ENCODE measurements at places on chromosomes 5 and 9.

GRCh38 chr9:37200433-37201005, 80.1 kb downstream of the ZCCHC7 start:
- DNase-seq, result peak; percentile 29

GRCh38 chr5:9165546-9165945, 380.3 kb downstream of the SEMA5A start:
- no peak for DNase-seq

GRCh38 chr5:2832394-2832793, 80.9 kb upstream of the IRX2 start:
- DNase-seq, result no peak

- DNase-seq, result no peak
These were observed 141.6 kb downstream of the SLC25A46 start for GRCh38 chr5:110880413-110880812.

DNA sequence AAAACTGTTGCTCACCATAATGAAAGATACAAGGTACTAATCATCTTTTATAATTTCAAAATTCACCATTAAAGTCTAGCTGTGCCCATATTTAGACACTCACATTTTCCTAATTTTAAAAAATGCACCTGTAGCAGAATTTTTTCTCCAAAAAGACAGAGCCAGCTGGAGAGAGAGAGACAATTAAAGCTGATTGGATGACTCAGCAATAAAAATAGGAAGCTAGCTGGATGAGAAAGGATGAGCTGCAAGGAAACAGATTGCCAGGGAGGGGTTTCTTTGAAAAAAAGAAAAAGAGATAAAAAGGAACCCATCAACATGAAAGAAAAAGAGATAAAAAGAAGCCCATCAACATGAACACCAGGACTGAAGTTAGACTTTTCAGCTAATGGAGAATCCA, 73.8 kb downstream of the HCN1 start:
- no peak for DNase-seq

DNA sequence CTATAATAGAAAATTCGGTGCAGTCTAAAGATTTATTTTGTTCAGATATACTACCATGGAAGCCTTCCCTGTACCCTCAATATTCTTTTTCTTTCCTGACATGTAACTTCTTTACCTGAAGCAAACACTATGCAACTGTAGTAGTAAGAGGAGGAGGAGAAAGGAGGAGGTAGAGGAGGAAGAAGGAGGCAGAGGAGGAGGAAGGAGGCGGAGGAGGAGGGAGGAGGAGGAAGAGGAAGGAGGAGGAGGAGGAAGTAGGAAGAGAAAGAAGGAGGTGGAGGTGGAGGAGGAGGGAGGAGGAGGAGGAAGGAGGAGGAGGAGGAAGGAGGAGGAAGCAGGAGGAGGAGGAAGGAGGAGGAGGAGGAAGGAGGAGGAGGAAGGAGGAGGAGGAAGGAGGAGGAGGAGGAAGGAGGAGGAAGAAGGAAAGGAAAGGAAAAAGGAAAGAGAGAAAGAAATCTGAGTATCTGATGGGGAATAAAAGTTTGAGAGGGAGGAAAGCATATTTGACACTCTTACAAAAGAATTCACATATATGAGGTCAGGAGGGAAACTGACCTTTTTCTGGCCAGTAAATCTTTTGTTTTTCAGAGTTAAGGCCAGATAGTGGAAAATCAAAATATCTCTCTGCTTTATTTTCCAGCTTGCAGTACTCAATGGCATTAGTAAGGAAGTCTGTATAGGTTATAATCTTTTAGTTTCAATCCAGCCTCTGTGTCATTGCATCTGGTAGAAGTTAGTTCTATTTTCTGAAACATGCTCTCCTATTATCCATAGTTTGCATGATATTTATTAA, 114.5 kb upstream of the LPAR1 start:
- DNase-seq, result no peak

GRCh38 chr5:10091701-10092100, 158.0 kb downstream of the ATPSCKMT start:
- DNase-seq, result no peak
